Fibroblast of skin of abdomen (primary cell): ENCODE measurements at places on chromosomes 5 and 9.

DNA sequence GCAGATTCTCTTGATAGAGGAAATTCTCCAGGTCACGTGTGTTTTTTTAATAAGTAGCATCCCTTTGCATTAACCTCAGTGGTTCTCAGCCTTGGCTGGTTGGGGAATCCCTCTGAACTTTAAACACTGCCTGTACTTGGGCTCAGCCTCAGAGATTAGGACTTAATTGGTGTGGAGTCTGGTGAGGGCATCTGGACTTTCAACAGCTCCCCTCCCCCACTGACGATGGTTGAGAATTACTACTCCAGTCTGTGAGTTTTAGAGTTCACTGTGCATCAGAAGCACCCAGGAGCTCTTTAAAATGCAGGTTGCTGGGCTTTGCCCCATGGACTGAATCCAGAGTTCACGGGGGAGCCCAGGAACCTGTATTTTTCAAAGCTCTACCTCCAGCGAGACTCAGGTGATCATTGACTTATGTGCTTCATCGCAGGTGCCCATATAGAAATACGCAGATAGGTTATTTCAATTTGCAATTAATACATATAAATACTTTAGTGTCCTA lies 71.4 kb downstream of the DAPK1 start:
- DNase-seq: no peak

DNA sequence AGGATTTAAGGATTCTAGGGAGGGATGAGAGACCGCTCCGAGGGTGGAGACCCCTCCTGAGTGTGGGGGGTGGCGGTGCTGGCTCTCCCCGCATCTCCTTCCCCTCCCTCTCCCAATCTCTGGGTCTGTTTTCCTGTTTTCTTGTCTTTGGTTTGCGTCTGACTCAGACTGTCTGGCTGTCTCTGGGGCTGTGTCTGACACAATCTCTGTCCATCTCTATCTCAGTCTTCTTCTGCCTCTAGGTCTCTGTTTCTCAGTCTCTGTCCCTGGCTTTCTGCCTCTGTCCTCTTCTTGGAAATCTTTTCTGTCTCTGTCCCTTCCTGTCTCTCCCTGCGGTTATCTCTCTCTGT lies 196 bp upstream of the GRM6 start:
- DNase-seq: no peak

- peak; percentile 88 for DNase-seq
These were observed 168.1 kb downstream of the NR3C1 start for GRCh38 chr5:143235423-143235822.

DNA sequence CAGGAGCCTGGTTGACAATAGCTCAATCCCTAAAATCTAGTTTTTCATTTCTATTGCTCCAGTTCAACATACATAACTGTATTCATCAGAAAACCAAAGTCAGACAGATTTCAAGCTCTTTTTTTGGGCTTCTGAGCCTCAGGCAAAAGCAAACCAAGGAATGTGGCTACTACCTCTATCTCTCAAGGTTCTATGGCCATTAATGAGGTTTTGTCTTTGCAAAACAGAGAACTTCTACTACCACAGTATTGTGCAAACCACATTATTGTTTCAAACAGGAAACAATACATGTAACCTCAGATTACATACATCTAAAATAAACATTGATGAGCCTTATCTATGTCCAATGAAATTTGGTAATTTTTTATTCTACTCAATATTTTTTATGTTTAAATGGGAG lies 35.5 kb upstream of the FTMT start:
- no peak for DNase-seq

- no peak for DNase-seq
These were observed 69.0 kb upstream of the FST start for GRCh38 chr5:53411388-53411787.

DNA sequence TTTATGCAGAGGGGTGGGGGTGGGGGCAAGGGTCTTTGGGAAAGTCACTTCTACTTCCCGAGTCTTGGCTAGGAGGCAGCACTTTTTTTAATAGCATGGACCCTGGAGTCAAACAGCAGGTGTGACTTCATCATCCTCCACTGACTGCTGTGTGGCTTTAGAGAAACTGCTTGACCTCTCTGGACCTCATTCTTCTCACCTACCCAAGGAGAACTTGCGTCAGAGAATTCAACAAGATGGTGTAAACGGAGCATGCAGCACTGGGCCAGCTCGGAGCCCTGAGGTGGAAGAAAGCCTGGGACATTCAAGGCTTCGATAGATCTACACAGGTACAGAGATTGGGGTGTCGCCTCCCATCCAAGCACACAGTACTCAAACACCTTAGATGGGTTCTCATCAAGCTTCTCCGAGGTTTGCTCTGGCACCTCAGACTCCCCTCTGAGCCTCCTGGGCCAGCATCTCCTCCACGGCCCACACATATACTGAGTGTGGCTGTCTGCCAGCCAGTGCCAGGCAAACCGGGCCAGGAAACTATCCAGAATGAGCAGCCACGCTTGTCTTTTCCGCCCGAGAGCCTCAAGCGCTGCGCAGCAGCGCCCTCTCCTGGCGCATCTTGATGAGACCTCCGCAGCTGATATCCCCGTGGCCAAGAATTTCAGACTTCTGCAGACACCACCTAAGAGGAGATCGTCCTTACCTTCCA lies 4.6 kb upstream of the SLC25A48 start:
- peak; percentile 42 for DNase-seq

GRCh38 chr9:88682431-88682831 lies 147.5 kb downstream of the NXNL2 start:
- no peak for DNase-seq

DNA sequence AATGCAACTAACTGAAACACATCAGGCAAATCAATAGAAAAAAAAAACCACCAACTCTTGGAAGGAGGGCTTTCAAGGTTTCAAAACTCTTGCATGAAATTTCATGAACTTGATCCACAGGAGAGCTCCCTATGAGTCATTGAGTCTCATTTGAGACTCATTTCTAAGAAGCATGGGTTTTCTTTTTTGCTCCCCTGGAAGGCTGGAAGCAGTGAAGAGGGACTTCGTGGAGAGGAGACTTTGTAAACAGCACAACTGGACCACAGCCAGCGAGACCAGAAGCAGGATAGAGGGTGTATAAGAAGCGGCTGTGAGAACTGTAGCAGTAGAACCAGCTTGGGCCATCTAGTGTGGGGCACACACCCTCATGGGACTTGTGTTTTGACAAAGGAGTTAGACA lies 41.2 kb upstream of the RAPGEF1 start:
- no peak for DNase-seq

- no peak for DNase-seq
These were observed 8.3 kb downstream of the PTBP3 start for GRCh38 chr9:112325127-112325526.

GRCh38 chr5:157574456-157575380 lies 857 bp downstream of the ADAM19 start:
- DNase-seq: peak; percentile 50

GRCh38 chr9:92186631-92187030 lies 71.4 kb upstream of the SPTLC1 start:
- DNase-seq: no peak

DNA sequence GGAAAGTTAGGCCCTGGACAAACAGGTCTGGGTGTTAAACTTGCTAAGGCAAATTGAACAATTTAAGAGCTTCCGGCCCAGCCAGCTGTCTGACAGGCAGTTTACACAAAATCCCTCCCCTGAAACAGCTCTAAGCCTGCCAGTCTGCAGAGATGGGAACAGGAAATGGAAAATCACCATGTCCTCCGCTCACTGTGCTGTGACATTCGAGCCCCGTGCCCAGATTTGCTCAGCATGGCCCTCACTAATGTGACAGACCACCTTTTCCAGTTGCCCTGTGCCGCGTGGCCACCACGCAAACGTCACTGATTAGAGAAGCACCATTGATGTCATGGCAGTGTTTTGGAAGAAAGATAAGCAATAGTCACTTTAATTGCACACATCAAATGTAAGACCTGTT lies 41.0 kb downstream of the CCNJL start:
- DNase-seq: peak; percentile 6

- peak; percentile 92 for DNase-seq
These were observed 186.8 kb upstream of the KLF9 start for GRCh38 chr9:70601000-70601951.

- no peak for DNase-seq
These were observed 174.8 kb downstream of the OLFM1 start for GRCh38 chr9:135262248-135262647.

- DNase-seq: peak; percentile 79
These were observed 26.2 kb downstream of the CARNMT1 start for GRCh38 chr9:75001719-75002421.

- no peak for DNase-seq
These were observed 154.5 kb upstream of the APC start for GRCh38 chr5:112583166-112583565.

GRCh38 chr5:78612227-78613150 lies 36.1 kb downstream of the LHFPL2 start:
- no peak for DNase-seq

DNA sequence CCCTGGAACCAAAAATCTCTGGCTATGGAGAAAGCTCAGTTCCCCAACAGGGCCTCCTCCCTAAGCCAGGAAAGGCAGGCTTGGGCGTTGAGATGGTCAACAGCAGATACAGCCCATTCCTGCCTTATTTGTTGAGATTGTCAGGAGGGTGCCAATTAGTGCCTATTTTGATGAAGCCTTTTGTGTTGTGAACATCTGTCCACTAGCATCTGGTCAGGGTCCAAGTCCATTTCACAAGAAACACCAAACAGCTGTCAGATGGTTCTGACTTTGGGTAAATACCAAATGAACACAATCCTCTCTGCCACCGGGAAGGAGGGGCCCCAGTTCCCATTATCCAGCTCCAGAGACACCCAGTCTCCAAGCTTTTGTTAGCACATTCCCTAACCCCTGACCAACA lies 19.9 kb downstream of the SEMA6A start:
- DNase-seq: no peak

DNA sequence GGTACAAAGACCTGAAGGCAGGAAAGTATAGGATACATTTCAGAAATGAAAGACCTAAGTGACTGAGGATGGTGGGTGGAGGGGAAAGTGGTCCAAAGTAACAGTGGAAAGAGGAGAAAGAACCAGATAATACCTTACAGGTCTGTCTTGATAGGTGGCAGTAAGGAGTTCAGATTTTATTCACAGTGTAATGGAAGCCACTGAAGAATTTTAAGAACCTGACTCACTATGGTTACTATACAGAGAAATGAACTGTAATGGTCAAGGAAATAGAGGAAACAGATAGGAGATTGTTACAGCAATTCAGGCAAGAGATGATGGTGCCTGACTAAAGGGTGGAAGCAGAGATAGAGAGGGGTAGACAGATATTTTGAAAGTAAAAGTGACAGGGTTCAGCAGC lies 46.5 kb downstream of the EPB41L4A start:
- DNase-seq: no peak

DNA sequence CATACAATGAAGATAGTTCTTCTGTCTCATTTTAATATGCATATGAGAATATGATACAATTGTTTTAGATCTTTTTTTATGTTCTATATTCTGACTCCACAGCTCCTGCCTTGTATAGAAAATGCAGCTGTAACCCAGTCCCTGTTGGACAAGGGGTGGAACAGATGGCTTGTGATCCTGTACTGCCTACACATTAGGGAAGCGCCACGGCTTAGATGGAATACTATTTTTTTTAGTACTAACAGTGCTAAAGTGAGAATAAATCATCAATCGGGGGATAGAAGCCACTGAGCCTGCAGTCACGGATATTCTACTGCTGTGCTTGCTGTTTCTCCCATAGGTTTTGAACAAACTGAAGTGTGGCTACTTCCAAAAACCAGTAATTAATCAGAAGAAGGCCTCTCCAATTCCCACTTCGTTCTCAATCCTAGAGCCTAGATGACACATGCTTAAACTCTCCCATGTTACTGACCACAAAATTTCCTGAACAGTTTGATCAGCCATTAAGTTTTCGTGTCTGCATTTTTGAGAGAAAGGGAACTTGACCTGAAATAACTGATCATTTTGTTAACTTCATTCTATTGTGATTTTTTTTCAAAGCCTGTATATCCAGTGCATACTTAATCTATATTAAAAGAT lies 150.3 kb downstream of the CDH18 start:
- DNase-seq: peak; percentile 91

GRCh38 chr5:166977911-166978422 lies 1313.5 kb upstream of the WWC1 start:
- no peak for DNase-seq

- peak; percentile 22 for DNase-seq
These were observed 6.8 kb upstream of the RNF180 start for GRCh38 chr5:64158827-64159226.

GRCh38 chr5:35461530-35461929 lies 156.1 kb upstream of the SPEF2 start:
- no peak for DNase-seq

- DNase-seq: peak; percentile 48
These were observed 8.1 kb upstream of the IL17B start for GRCh38 chr5:149387081-149387631.

GRCh38 chr9:137365552-137366444 lies 57.2 kb downstream of the EXD3 start:
- DNase-seq: no peak

GRCh38 chr5:107090506-107090905 lies 580.2 kb downstream of the EFNA5 start:
- peak; percentile 24 for DNase-seq

GRCh38 chr5:64925123-64925522 lies 156.4 kb downstream of the CWC27 start:
- no peak for DNase-seq

GRCh38 chr9:98971168-98971914 lies 27.6 kb downstream of the COL15A1 start:
- DNase-seq: peak; percentile 80

- DNase-seq: no peak
These were observed 54.3 kb downstream of the TMEM215 start for GRCh38 chr9:32837551-32838058.

GRCh38 chr9:132066511-132066910 lies 13.2 kb downstream of the MED27 start:
- DNase-seq: no peak

- peak; percentile 48 for DNase-seq
These were observed 2.2 kb downstream of the ZCCHC9 start for GRCh38 chr5:81303563-81303962.

DNA sequence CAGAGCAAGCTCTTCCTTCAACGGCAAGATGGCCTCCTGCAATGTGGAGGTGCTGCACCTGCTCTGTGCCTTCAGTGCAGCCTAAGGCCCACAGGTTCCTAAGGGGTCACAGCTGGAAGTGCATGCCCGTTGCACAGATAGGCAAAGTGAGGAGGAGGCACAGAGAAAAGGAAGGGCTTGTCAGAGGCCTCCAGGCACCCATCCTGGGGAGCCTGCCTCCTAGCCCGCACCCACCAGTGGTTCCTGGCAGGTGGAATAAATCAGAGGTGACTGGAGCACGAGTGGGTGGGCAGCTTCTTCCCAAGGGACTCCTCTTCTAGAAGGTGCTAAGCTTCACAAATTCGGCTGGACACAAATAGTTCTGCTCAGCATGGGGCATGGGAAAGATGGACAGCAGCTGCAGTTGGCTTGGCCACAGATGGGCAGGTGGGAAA lies 52.8 kb upstream of the STXBP1 start:
- no peak for DNase-seq

GRCh38 chr9:112516769-112517168 lies 30.1 kb downstream of the KIAA1958 start:
- DNase-seq: no peak

DNA sequence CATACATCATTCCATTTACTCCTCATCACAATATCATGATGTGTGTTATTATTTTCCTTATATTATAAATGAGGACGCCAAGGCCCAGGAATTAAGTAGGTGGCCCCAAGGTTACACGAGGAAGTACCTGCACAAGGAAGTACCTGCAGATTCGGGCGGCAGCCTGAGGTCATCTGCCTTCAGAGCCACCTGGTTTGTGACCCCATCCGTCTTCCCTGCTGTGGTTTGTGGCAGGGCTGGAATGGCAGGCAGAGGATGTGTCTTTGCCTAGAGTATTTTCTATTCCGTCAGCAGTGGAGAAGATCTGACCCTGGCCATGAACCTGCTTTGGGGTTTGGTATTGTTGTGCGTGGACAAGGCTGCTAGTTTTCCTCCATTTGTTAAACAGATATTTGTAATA lies 59.7 kb downstream of the PDZD2 start:
- no peak for DNase-seq
